Bone marrow (tissue), 2 donors: ENCODE measurements at places on chromosomes 2 and 18.

- DNase-seq, result no peak
These were observed 238.8 kb downstream of the IKZF2 start for GRCh38 chr2:212912445-212913103.

- peak; percentile 14 for DNase-seq
These were observed 120.4 kb downstream of the RNF144A start for GRCh38 chr2:7037340-7038333.

DNA sequence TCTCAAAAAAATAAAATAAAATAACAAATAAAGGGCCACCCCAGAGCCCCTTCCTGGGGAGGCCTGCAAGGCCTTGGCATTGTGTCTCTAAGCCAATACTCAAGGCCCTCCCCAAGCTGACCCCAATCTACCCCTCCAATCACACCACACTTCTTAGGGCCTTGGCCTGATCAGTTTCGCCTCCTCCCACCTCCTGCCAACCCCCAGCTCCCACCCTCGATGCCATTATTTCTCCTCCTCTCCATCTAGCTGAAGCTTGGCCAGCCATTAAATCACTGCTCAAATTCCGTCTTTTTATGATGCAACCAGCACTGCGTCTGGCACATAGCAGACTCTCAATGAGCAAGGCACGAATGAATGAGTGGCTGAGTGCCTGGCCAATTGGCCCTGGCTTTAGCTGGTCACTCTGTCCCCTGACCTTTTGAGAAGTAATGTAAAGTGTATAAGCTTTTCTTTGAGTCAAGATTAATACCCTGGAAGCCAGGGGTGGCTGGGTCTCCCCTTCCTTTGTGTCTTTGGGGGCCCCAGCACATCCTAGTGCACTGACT is 55.9 kb downstream of the SMAD7 start:
- DNase-seq, result no peak

DNA sequence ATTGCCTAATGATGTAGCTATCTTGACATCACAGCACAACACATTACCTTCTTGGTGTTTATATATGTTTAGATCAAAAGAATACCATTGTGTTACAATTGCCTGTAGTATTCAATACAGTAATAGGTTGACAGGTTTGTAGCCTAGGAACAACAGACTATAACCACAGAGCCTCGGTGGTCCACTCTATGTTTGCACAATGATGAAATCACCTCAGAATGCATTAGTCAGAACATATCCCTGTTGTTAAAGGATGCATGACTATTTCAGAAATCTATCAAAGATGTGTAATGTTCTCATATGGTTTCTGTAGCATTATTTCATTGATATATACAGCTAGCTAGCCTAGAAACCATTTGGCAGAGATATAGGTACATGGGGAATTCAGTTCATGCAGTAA is 8.9 kb downstream of the METTL5 start:
- DNase-seq, result no peak

DNA sequence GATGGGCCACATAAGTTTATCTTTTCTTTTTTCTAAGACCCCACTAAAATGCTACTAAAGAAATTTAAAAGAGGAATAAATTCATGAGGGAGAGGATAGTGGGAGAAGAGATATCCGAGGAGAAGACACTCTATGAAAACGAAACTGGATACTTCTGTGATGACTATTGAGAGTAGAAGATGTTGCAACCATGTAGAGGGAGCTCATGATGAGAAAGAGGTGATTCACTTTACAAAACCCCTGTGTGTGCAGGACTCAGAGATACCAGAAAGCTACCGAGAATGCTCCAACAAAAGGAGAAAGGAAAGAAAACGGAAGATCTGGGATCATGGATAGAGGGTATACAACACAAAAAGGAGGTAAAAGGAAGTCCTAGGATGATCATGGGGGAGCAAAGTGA is 34.9 kb downstream of the SLC38A11 start:
- peak; percentile 80 for DNase-seq

DNA sequence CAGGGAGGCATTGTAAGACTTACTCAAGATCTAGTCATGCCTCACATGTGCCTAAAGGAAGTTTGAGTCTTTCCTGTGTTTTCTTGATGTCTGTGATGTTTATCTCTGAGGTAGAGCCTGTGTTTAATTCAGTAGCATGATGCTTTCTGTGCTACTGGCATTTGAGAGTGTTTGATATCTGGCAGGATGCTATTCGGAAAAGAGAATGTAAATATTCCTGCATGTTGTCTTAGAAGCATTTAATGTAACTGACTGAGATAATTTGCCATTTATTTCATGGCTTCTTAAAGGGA is 58.8 kb downstream of the GREB1L start:
- DNase-seq, result no peak

DNA sequence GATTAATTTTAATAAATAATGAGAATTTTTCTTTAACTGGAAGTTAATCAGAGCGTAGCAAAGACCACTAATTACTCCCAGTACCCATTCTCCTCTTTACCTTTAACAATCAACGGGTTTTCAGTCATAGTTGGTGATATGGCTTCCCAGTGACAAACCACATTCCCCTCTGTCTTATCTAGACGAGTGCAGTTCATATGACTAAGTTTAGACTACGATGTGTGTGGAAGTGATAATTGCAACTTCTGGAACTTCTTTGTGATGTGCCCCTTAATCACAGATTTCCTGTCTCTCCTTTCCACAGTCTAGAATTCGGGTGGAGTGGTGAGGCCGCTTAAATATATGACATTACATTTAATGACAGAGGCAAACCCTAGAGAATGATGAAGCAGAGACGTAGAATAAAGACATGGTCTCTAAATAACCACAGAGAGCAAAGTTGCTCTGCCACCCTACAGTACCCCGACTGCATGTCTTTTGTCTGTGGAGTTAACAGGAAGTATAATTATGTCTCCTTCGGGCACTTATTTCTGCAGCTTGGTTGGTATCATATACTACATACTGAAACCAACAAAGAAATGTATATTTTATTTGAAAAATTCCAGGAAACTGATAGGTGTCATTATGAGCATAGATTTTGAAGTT is 693.3 kb upstream of the CDH7 start:
- DNase-seq, result no peak

GRCh38 chr18:46310675-46311345 is 206.6 kb downstream of the HAUS1 start:
- no peak for DNase-seq

DNA sequence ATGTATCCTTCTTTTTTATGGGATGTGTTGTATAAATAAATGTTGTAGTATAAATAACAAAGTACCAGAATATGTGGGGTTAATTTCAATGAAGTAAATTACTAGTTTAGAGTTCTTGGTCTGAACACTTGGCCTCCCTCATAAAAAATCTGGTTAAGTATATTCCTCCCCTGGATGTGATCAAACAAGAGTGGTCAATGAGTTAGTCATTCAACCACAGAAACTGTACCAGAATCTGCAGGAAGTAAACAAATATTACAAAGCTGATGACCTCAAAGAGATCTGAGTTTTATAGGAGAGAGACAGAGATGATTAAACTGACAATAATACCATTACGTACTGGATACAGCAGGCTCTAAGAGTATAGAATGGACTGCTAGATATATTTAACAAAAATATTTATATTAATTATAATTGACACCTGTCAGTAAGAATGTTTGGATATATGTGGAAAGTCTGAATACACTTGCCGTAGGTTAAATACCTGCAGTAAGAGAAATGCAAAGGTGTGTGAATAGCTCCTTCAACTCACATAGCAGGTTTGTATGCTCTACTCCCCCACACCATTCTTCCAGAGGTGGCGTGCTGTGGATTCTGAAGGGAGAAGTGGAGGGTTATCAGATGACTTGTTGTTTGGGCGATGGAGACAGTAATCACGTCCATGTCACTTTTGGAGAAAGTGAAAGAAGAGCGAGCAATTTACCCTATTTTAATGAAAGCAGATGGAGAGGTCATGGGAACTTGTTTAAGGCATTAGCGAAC is 108.3 kb upstream of the LRATD1 start:
- DNase-seq, result no peak

DNA sequence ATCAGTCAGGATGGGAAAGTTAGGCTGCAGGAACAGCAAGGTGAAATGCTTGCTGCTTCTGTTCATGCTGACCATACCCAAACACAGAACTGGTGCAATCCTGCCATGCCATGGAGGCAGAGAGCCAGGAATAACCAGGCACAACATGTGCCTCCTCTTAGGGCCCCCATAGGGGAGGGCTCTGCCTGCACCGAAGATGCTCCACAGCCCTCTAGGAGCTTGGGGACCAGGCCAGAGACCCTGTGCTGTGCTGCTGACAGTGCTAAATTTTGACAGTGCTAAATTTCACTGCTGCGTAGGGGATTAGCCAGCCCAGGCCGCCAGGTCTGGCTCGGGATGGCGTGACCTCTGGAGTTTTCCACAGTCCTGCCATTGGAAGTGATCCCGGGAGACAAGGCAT is 173.3 kb downstream of the SH3RF3 start:
- no peak for DNase-seq

GRCh38 chr2:72043985-72044384 is 103.7 kb downstream of the CYP26B1 start:
- no peak for DNase-seq

DNA sequence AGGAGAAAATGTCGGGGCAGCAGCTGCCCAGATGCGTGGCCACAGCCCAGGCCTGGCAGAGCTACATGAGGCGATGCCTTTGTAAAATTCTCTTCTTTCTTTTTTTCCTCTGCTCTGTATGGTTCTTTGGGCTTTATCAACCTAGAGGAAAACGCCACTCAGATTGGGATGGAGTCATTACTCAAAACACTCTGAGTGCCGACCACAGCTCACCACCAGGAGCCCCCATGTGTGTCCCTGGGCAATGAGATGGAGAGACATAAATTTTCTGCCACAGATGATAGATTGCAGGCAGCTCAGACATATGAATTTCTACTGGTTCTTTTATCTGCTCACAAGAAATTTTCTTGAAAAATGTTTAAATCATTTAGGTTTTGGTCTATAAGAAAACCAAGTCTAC is 56.0 kb downstream of the PARD6G start:
- no peak for DNase-seq

- DNase-seq, result no peak
These were observed 75.9 kb upstream of the PID1 start for GRCh38 chr2:229346816-229347540.

DNA sequence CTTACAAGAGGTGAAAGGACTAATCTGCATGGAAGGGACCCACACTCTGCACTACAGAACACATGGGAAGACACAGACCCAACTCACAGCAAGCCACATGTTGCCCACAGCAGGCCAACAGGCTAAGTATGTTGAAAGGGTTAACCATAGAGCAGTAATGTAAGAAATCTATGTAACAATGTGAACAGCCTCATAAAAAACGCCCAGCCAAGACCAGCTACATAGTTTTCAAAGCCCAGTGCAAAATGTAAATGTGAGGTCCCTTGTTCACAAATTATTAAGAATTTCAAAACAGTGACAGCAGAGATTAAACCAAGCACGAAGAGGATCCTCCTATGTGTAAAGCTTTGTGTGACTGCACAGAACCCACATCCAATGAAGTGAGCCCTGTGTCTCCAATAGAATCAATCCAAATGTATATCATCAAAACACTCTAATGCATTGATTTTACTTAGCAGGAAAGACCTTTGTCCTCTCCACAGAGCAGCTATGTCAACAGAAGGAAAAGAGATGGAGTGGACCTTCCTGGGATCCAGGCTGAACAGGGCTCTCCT is 210.1 kb downstream of the AGPS start:
- DNase-seq, result no peak

GRCh38 chr18:23967321-23968089 is 47.0 kb upstream of the TTC39C start:
- peak; percentile 12 for DNase-seq

DNA sequence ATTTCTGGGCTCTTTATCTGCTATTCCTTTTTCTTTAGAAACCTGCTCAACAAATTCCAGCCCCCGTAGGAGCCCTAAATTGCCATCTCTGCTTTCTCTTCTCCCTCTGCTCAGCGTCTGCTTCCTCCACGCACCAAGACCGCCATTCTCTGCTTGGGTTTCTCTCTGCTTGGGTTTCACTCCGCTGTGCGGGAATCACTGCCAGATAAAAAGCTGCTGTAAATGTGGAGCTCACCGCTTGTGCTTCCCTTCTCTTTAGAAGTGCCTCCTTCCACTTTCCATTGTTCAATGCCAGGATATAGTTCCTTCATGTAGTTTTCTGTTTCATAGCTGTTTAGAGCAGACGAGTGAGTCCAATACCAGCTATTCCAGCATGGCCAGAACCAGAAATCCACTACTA is 45.9 kb downstream of the TMEM237 start:
- no peak for DNase-seq

DNA sequence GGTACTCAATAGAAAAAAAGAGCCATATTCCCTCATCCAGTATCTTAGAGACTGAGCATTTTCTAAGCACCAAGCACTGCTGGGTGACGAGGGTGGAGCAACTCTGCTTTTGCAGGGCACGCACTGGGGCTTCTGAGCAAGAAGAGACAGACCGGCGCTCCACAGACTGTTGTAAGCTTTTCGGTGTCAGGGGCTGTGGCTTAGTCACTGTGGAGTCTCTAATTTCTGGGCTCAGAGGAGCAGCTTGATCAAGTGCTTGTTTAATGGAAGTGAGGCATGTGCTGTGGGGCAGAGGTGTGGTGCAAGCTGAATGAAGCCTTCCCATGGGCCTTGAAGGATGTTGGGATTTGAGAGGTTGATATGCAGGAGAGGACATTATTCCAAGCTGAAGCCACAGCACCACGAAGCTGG is 227.1 kb downstream of the MYCN start:
- DNase-seq, result no peak

GRCh38 chr2:62705859-62706720 is 577 bp downstream of the EHBP1 start:
- DNase-seq, result peak; percentile 24

- no peak for DNase-seq
These were observed 6.3 kb downstream of the C2orf81 start for GRCh38 chr2:74414881-74415761.

GRCh38 chr2:63862806-63863205 is 21.1 kb downstream of the UGP2 start:
- no peak for DNase-seq

GRCh38 chr2:20643060-20643459 is 7.8 kb downstream of the HS1BP3 start:
- no peak for DNase-seq

- no peak for DNase-seq
These were observed 20.3 kb downstream of the CABLES1 start for GRCh38 chr18:23155537-23155936.

DNA sequence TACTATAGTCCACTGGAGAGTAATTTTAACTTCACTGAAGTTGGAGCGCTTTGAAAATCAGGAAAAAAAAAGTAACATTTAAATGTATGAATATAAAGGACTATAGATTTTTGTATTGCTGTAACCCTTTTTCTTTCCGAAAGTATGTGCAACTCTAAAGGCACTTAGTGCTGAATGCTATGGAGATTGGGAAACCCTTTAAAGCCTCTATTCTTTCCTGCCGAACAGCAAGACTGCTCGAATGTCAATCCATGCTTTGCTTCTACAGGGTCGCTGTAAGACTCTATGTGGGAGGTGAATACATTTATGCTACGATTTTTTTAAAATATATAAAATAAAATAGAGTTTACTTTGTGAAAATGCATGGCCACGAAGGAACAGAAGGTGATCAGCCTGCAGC is 825 bp downstream of the GRB14 start:
- no peak for DNase-seq

GRCh38 chr18:36402765-36403396 is 105.4 kb downstream of the FHOD3 start:
- no peak for DNase-seq
